ENCODE measurements at places on chromosomes 11 and 22.

- peak; percentile 32 for DNase-seq
Measured at GRCh38 chr11:112082729-112083128, 3.8 kb downstream of the TIMM8B start.

- DNase-seq: no peak
Measured at GRCh38 chr11:118171269-118172062, 5.0 kb downstream of the SCN2B start.

DNA sequence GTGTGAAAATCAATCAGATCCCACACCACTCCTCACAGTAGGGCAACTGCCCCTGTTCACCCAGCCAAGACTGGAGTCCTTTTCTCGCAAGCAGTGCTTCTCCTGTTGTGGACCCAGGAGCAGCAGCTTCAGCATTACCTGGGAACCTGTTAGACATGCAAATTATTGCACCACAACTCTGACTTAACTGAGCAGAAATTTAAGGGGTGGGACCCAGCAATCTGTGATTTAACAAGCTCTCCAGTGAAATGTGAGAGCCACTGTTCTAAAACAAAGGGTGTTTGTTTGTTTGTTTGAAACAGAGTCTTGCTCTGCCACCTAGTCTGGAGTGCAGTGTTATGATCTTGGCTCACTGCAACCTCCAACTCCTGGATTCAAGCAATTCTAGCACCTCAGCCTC, 591.4 kb downstream of the SOX6 start:
- DNase-seq: no peak

GRCh38 chr11:26976389-26976788, 17.5 kb upstream of the FIBIN start:
- no peak for DNase-seq

DNA sequence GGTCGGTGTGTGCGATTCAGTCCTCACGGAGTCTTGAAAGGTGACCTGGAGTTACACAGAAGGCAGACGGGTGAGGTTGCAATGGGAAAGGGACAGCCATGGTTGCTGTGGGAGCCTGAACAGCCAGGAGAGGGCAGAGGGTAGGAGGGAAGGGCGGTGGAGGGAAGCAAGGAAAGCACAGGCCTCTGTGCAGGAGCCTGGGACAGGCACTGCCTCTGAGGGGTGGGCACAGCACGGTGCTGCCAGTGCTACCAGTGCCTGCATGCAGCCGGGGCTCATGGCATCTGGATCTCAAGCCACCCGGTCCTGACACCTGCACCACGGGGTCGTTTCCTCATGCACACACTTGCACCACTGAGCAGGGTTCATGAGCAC, 401.0 kb downstream of the TBC1D22A start:
- DNase-seq: no peak

- no peak for DNase-seq
Measured at GRCh38 chr22:46428171-46428570, 92.7 kb downstream of the TRMU start.

DNA sequence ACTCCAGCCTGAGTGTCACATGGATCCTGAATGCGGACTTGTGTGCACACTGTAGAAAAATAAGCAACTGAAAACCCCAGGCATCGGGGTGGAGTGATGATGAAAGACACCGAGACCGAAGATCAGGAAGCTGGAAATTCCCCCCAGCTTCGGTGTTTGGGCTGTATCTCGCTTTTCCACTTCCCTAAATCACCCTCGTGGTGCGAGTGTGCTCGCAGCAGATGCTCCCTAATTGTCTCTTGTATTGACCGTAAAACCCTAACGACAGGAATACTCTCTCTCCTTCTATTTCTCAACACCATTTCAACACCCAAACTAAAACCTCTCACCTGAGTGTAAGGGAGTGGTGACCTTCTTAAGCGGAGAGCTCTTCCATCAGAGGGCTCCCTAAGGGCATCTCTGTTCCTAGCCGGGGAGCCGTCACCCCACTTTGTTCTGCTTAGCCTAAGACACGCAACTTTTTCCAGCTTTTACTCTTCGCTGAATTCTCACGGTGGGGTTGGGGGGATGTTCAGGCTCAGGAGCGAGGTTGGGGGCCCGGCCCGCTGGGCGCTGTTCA, 635 bp upstream of the GRK3 start:
- DNase-seq: no peak

DNA sequence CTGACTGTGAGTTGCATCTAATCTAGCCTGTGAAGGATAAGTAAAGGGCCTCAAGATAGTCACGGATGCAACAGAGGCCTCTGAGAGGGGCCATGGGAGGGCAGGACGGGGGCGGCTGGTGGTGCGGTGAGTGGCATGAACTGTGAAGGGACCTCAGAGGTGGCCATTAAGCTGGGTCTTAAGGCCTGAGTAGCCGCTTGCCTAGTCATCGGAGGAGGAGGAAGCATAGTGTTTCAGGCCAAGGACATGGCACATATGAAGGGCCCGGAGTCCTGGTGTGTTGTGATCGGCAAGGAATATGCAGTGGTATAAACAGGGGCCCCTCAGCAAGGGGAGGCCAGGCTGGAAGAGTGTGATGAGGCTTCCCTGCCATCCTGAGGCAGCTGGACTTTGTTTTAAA, 51.8 kb downstream of the TRIOBP start:
- no peak for DNase-seq

- no peak for DNase-seq
Measured at GRCh38 chr11:25565846-25566245, 766.1 kb upstream of the ANO3 start.

GRCh38 chr11:47186700-47187695, 764 bp upstream of the PACSIN3 start:
- no peak for DNase-seq

DNA sequence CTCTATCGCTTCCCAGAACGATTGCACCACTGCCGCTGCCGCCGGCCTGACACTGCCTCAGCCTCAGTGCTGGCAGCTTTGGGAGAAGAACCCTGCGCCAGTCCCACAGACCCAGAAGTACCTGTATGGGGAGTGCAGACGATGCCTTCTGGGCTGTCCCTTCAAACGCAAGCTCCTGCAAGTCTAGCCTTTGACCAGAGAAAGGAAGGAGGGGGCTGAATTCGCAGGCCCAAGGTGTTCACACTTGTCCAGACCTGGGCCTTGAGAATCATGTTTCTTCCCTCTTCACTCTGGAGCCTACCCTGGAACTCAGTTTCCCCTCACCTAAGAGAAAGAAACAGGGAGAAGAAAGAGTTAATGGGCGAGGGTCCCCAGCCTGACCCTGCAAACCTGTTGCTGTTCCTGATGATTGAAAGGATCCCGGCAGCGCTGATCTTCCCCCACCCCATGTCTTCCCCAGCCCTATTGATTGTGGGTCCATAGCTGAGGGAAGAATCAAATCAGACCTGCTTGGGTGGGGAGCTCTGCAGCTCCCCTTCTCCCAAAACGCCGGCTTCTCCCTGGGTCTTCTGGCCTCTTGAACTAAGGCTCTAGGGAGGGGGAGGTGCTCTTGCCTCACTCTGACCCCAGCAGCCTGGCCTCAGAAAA, 786 bp upstream of the MCAM start:
- DNase-seq: no peak

GRCh38 chr11:113481226-113481625, 6.0 kb upstream of the DRD2 start:
- DNase-seq: no peak

- no peak for DNase-seq
Measured at GRCh38 chr11:16780146-16780545, 41.7 kb downstream of the C11orf58 start.

GRCh38 chr11:55658031-55658573, 3.9 kb upstream of the OR4C6 start:
- DNase-seq: no peak

DNA sequence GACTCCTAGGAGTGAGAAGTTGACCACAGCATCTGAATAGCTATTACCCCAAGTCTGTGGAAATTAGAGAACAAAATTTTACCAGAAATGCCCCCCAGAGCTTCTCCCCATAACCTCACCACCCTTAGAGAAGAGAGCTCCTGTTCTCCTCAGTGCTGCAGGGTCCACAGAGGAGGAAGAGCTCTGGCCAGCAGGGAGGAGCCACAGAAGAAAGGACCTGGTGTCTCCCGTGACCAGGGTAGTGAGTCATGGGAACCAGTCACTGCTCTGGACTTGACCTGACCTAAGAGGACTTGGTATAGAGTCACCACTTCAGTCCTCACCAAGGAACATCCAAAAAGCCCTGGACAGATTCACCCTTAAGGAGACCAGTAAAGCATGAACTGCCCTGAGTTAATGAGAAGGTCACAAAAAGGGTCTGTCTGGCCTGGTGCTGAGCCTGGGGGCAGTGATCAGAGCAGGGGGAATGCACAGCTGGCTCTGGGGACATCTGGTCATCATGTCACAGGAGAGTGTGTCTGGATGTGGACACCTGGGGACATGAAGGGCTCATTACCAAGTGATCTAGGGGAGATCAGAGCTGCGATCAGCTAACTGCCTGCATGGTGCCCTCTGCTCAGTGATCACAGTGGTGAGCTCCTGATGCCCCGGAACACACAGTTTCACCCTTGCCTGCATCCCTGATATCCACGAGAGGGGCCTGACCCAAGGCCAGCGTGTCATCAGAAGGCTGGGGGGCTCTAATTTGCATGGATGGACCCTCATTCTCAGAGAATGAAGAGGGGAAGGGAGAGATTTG, 103.3 kb upstream of the TOP3B start:
- no peak for DNase-seq

- DNase-seq: no peak
Measured at GRCh38 chr11:123202155-123203151, 7.4 kb upstream of the CLMP start.

GRCh38 chr22:43882122-43882767, 9.6 kb downstream of the PNPLA5 start:
- no peak for DNase-seq

GRCh38 chr11:30535818-30536217, 50.3 kb downstream of the MPPED2 start:
- DNase-seq: no peak
